ENCODE measurements at places on chromosomes 5 and 9.

GRCh38 chr5:141821430-141821925 lies 56.7 kb downstream of the PCDH1 start:
- no peak for DNase-seq

DNA sequence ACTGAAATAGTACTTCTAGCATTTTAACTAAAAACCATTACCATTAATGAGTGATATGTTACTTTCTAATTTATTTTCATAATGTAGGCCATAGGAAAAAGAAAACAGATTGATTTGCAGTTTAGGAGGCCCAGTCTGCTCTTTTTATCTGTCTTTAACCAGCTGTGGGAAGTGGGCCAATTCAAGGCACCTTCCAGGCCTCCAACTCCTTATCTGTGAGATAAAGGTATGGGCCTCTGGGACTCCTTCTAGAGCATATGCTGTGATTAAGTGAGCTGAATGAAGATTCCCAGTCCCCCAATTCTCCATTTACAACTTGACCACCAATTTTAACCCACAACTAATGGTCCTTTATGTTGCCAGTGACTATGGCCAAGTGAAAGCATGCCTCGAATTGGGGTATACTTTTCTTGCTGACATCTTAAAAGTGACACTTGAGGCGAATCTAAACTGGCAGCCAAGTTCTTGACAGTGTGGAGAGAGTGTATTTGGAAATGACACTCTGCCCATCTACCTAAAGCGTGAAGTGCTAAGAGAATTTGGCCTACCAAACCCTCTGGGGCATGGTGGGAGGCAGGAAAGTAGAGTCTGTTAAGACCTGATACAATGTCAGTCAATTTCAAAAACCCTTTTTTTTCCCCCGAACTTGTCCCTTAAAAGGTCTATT lies 88.3 kb downstream of the PIK3R1 start:
- no peak for DNase-seq

GRCh38 chr9:4297151-4297785 lies 2.6 kb downstream of the GLIS3 start:
- DNase-seq: peak; percentile 91

DNA sequence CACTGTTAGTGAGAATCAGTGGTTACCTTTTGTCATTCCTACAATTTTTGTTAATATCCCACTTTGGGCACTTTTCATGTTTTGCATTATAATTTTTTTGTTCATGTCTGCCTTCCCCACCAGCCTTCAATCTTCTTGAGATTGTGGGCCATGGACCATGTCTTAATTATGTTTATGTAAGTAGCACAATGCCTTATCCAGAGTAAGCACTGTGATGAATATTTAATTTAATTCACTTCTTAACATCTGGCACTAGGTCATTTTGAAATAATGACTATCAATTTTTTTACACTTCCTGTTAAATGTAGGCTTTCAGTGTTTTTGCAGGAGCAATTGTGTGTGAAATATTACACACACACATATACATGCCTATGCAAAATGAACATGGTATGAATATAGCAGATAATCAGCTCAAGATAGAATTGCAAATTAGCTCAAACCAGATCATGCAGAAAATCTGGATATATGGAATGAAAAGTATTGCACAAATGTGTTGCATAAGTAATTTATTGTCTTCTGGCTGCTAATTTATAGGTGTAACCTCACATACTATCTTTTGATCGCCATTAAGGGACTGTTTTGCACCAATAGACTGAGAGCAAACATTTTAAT lies 5.3 kb upstream of the SHOC1 start:
- no peak for DNase-seq

DNA sequence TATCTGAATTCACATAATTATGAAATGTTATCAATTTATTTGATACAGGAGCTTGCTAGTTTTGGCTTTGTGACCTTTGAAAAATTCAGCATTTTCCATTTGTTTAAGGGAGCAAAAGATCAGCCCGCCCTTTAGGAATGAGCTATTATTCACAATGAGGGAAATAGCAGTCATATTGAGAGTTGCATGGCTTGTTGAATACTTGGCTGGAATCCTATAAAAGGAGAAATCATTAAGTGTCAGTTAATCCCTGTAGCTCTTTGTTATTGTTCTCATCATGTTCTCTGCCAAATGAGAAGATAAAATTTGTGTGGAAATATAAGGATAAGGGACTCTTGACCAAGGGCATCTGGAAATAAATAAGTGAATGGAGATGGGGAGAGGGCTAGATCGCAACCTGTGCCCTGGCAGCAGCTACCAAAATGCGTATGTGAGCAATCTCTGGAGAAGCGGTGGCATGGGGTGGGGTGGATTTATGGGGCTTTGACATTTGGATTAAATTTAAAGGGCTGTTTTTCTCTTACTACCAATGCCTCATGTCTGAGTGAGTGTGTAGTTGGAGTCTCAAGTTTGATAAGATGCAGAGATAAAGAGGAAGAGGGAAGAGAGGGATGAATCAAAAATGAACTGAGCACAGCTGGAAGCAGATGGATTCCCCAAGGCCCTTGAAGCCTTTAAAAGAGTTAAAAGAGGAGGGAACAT lies 237.6 kb downstream of the NNT start:
- no peak for DNase-seq

DNA sequence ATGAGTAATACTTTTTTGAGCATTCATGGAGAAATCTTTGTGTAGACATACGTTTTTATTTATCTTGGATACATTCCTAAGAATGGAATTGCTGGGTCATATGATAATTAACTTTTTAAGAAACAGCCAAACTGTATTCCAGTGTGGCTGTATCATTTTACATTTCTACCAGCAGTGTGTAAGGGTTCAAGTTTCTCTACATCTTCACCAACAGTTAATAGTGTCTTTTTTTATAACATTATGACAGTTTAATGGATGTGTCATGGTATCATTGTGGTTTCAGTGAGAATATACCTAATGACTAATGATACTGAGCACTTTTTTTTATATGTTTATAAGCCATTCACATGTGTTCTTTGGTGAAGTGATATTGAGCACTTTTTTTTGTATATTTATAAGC lies 52.4 kb downstream of the NIPBL start:
- no peak for DNase-seq

GRCh38 chr9:72089451-72090130 lies 29.2 kb upstream of the C9orf57 start:
- DNase-seq: no peak

GRCh38 chr5:119342406-119342805 lies 13.4 kb upstream of the TNFAIP8 start:
- DNase-seq: no peak

- DNase-seq: peak; percentile 85
Measured at GRCh38 chr9:136928591-136928990, 15.9 kb downstream of the FBXW5 start.

- no peak for DNase-seq
Measured at GRCh38 chr5:33308586-33308985, 132.2 kb upstream of the TARS1 start.

DNA sequence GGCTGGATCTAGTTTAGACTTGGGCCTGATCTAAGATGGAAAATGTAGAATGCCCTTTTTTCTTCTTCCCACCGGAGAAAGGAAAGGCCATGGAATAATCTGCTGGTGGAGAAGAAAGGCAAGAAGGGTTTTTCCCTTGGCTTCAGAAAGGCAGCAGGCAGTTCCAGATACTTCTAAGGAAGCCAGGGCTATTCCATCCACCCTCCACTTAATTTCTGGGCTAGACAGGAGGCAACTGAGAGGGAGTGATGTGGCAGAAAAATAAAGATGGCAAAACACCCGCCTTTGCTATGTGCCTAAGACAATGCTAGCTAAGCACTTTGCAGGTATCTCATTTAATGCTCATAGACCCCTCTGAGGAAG lies 9.9 kb downstream of the MYOZ3 start:
- no peak for DNase-seq

DNA sequence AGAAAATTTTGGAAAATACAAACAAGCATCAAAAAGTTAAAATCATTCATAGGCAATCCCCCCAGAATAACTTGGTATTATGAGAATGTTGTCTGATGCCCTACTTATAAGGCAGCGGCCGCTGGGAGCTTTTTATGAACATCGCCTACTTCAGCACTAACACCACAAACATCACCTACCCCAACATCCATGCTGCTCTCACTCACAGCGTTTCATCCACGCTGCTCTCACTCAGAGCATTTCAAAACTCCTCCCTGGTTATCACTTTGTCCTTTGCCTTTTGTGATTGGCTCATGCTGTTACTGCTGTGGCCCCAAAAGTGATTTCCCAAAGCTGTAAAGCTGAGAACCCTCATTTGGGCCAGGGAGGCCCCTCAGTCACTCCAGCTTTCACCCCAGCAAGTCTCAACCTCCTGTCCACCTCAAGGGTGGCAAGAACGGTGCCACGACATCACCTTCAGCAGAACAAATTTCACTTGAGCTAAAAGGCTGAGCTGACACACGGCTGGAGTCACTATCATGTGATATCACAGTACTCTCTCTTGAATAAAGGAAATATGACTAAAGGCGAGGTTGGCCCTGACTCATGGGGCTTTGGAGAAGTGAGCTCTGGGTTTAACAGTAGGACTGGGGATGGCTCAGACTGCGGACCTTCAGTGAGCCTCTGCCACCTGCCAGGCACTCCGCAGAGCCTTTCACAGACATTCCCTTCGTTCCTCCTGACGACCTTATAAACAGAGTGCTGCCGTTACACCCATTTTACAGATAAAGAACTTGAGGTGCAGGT lies 25.2 kb downstream of the SHC3 start:
- DNase-seq: peak; percentile 90

DNA sequence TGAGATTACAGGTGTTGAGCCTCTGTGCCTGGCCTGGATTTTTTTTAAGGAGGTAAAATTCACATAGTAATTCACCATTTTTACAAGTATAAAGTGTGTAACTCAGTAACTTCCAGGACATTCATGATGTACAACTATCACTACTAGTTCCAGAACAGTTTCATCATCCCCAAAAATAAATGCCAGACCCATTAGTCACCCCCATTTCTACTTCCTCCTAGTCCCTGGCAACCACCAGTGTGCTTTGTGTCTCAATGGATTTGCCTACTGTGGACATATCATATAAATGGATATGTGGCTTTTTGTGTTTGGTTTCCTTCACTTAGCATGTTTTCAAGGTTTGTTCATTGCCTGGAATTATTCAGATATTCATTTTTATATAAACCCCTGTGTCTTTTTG lies 72.5 kb upstream of the PANK3 start:
- DNase-seq: peak; percentile 73

- DNase-seq: no peak
Measured at GRCh38 chr5:150063638-150064037, 22.7 kb downstream of the CSF1R start.

Measured in suppressor macrophage (primary cell).